IPS DF 6.9 (cell line): ENCODE measurements at places on chromosomes 1 and 21.

GRCh38 chr1:72763481-72763880 lies 481.1 kb upstream of the NEGR1 start:
- no peak for DNase-seq

DNA sequence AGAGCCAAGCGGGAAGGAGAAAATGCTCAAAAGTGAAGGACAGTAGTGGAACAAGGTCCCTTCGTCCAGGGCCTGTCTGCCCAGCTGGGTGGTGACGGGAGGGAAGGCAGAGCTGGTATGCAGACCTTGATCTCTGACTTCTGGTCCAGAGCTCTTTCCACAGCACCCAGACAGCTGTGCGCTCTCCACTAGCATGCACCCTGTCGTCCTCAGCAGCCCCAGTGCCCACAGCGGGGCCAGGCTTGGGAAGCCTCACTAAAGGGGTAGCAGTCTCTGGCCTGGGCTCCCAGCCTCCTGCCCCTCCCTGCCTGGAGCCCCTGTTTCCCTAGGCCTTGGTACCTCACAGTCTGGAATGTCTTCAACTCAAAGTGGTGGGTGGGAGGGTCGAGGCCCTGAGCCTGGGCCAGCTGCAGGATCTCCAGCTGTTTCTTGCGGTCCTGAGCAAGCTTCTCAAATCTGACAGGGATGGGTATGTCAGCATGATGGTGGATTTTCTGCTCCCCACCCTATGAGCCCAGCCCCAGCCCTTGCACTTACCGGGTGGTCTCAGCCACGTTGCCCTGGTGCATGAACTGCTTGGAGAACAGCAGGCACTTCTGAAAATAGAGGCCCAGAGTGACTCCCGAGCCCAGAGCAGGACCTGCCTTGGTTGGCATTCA lies 10.0 kb downstream of the CC2D1B start:
- DNase-seq: no peak

- no peak for DNase-seq
These were observed 223.7 kb downstream of the VAV3 start for GRCh38 chr1:107741242-107741641.

DNA sequence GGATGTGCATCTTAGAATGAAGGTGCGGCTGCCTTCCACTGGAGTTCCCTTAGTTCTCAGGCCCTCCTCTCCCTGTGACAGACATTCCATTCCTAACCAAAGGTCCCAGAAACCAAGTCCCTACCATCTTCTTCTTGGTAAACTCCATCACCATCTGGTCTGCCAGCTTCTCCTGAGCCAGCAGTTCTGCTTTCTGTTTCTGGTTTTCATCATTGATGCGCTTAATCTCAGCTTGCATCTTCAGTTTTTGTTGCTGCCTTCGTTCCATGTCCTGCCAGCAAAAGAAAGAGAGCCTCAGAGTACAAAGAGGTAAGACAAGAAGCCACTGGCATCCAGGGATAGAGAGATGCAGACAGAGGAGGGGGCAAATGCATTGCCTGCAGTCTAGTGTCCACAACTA lies 18.0 kb upstream of the VSIG8 start:
- DNase-seq: no peak

DNA sequence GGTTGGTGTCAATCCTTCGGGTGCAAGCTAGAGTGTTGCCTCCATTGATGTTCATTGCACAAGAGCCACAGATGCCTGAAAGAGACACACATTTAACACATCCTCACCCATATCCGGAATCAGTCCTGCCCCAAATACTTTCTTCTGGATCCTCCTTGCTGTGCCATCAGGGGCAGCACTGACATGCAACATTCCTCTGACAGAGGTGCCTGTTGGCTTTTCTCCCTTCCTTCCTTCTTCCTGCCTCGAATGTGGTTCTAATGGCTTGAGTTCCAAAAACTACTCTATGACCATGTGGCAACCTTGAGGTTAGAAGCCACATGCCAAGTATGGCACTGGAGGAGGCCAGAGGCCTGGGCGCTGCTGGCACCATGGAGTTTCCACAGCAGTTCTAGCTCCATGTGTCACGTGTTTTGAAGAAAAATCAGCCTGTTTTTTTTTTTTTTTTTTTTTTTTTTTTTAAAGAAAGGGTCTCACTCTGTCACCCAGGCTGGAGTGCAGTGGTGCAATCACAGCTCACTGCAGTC lies 17.0 kb upstream of the ATP13A2 start:
- no peak for DNase-seq

GRCh38 chr1:175922254-175922881 lies 179.0 kb upstream of the TNR start:
- no peak for DNase-seq

- DNase-seq: no peak
These were observed 50.5 kb upstream of the PRRC2C start for GRCh38 chr1:171434717-171435346.
